ENCODE measurements at places on chromosomes 6 and 20.

DNA sequence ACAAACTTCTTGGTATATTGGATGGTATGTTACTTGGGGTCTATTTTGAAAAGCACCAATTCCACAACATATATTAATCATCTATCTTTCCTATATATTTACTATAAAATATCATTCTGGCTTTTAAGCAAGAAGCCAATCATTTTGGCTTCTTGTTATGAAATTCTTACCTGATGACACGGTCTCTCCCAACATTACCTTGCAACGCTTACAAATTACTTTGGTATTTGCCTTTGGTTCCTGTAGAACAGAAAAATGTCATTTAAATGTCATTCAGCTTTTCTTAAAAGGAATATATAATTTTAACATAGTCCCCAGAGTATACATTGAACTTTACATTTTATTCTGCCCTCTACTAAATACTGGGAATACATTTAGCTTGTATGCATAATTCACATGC is 27.4 kb downstream of the UBE3D start:
- no peak for DNase-seq

GRCh38 chr20:2385026-2385425 is 4.3 kb downstream of the TGM6 start:
- DNase-seq = no peak

DNA sequence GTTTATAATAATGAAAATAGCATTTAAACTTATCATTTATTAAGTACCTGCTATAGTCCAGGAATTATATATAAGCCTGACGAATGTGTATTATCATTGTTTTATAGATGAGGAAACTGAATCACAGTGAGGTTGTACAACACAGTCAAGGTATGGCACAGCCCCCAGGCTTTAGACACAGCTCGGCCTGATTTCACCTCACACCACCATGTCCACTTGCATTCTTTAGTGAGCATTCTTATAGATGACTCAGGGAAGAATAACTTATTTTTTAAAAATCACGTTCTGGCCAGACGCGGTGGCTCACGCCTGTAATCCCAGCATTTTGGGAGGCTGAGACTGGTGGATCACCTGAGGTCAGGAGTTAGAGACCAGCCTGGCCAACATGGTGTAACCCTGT is 289.0 kb downstream of the SYNE1 start:
- DNase-seq = no peak

- no peak for DNase-seq
These were observed 231.9 kb downstream of the CD83 start for GRCh38 chr6:14349507-14349906.

- DNase-seq = no peak
These were observed 158.1 kb downstream of the QKI start for GRCh38 chr6:163572612-163573011.

DNA sequence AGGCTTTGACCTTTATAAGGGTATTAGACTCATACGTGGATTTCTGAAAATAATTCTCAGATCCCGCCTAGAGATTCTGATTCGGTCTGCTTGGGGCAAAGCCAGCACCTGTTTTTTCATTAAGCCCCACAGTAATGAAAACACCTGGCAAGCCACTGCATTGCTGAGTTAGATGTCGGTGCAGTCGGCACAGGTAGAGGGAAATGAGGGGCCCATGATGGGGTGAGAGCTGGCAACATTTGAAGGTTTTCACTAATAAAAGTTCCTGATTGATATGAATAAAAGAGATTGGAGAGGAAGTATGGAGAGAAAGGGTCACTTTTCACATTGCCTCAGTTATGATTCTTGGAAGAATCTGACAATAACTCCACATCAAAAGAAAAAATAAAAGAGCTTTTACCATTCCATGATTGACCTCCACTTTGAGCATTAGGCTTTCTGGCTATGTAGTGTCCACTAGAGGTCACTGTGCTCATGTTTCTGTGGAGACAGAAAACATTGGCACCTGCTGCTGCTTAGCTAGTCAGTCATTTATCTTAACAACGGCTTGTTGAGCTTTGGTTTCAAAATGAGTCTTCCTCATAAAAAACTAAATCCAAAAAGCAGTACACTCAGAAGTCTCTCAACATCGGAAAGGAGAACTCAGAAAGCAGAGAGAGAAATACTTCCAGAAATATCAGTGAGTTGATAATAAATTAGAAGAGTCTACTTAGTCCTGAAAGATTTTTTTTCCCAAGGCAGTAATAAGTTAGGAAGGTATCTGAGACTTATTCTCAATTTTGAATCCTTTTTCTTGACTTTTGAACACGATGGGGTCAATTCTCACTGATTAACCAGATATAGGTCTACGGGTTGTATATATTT is 53.3 kb upstream of the KLHL31 start:
- DNase-seq = peak; percentile 64

GRCh38 chr6:26232940-26233648 is 131.9 kb upstream of the BTN3A2 start:
- DNase-seq = peak; percentile 61

- DNase-seq = peak; percentile 71
These were observed 592 bp downstream of the CUTA start for GRCh38 chr6:33417128-33417902.

DNA sequence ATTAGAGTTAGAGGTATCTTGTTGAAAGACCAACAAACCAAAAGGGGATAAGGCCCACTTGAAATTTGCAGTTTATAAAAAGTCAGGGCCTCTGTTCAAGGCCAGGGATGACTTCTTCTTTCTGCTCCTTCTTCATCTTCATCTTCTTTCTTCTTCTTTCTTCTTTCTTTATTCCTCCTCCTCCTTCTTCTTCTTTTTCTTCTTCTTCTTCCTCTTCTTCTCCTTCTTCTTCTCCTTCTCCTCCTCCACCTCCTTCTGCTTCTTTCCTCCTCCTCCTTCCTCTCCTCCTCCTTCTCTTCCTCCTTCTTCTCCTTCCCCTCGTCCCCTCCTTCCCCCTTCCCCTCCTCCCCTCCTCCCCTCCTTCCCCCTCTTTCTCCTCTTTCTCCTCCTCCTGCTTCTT is 18.4 kb upstream of the ZNF292 start:
- DNase-seq = no peak

- DNase-seq = no peak
These were observed 63.7 kb upstream of the POPDC3 start for GRCh38 chr6:105243487-105243886.

DNA sequence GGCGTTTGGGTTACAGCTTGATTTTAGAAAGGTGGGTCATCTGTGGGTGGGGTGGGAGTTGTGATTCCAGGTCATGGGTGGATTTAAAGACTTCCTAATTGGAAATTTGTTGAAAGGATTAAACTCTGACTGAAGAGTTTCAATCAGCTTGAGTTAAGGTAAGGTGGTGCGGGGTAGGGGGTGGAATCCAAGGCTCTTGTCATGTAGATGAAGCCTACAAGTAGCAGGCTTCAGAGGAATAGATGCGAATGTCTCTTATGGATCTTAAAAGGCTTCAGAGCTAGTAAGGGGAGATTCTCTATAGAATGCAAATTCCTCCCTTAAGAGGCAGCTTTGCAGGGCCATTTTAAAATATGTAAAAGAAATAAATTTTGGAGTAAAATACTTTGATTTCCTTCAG is 645.3 kb downstream of the FRK start:
- DNase-seq = no peak

DNA sequence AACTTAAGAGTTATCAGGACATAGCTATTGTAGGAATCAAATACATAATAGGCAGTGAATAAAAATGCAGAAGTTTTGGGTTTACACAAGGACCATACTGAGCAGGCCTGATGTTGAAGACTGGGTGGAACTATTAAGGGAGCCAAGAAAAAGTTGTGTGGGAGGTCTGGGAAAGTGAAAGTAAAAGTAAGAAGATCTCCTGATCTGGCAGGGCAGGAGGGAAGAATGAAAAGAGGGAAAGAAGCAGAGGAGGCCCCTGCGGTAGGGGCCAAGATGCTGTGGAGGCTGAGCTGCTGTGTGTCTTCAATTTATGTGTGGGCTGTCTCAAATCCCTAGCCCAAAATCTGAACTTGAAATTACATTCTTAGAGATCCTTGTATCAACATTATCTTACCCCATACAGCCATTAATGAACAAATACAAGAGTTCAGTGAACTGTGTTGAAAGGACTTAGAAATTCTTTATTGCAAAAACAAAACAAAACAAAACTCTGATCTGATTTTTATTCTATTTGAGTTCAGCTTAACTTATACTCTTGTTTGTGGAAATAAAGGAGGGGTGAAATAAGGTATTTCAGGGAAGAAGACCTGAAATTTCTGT is 1183.8 kb downstream of the HACE1 start:
- peak; percentile 49 for DNase-seq

DNA sequence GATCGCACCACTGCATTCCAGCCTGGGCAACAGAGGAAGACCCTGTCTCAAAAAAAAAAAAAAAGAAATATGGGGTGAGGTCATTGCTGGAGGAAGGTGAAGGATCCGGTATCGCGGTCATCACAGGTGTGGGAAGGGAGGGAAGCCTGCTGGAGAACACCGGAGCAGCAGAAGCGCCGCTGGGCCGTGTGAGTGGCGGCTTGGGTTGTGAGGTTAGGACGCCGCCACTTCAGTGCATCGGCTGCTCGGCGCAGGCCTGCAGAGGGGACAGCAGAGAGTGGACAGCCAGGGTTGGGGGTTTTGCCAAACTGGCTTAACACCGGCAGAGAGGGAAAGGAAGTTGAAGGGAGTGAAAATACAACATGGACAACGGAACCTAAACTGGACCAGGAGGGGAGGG is 5.4 kb downstream of the TLDC2 start:
- DNase-seq = no peak
